ENCODE measurements at places on chromosomes 16 and 17.

DNA sequence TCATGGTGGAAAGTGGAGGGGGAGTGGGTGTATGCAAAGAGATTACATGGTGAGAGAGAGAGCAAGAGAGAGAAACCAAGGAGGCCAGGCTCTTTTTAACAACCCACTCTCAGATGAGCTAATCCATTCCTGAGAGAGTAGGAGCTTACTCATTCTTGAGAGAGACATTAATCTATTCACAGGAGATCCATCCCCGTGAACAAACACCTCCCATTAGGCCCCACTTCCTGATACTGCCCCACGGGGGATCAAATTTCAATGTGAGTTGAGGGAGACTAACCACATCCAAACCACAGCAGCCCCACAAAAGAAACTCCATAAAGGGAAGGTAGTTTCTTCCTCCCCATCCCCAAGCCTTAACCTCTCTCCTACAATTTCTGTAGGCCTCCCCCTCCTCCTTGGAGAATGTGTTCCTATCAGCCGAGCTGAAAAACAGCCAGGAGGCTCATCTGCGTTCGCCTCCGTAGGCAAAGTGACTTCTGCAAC lies 450.0 kb downstream of the NPIPA7 start:
- no peak for DNase-seq

GRCh38 chr17:60747069-60747808 lies 69.6 kb downstream of the BCAS3 start:
- no peak for DNase-seq

DNA sequence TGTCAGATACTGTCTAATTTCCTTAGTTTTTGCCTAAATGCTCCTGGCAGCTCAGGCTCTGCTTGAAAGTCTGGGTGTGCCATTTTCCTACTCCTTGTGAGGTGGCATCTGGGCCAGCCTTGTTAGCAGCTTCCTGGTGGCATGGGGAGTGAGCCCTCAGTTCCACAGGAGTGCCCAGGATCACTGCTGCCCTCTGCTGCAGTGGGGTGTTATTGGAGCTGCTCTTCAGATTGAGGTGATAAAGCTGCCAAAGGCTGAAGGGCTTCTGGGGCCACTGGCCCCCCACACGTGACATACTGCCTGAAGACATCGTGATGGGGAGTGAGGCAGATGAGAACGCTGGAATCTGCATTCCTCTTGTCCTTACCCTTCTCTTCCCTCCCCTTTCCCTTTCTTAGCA lies 27.4 kb downstream of the CEP95 start:
- DNase-seq = no peak

DNA sequence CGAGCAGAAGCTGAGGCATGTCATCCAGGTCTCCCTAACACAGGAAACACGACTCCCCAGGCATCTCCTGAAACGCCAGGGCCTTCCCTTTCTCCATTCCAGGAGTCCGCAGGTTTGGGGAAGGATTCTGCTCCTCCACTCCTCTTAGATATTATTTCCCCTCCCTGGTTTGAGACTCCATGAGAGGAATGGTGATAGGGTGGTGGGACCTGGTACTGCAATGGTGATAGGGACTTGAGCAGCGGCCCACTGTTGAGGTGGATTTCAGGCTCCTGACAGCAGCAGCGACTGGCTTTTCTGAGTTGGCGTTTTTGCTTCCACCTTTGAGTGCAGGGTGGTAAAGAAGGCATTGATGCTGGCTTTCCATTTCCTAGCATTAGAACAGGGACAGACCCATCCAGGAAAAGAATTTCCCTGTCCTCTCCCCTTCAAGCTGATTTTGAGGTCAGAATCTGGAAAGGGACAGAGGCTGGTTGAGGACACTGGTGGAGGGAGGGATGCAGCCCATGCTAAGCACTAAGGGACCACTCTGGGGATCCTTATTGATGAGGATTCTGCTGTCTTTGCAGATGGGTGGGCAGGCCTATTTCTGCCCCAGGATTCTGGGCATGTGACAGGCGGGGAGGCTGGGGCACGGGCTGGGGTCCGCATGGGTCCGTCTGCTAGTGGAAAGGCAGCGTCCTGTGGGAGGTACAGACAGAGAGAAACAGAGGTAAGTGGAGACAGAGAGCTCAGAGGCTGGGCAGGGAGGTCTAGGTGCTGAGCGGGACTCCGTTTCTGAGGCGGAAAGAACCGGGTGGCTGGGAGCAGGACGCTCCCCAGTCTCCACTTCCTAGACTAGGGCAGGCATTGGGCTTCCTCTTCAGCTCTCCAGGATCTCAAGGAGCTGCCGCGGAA lies 1.3 kb upstream of the TBX4 start:
- no peak for DNase-seq

All from mucosa of descending colon (tissue), 3 donors.